ENCODE measurements at places on chromosomes 6 and 20.

DNA sequence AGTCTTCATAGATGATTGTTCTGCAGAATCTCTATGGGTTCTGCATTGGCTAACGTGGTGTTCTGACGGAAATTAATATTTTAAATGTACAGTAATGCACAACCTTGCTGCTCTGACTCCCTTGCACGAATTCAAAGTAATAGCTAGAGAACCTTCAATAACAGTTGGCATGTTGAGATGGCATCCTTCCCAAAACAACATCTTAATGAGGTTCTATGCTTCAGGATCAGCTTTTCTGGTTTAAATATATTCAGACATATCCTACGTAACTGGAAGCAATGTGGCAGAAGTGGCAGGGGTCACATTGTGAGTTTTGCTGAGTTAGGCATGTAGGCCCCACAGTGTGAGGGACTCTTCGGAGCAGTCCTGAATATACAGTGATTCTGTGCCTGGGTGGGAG is 25.7 kb downstream of the DSE start:
- no peak for DNase-seq

DNA sequence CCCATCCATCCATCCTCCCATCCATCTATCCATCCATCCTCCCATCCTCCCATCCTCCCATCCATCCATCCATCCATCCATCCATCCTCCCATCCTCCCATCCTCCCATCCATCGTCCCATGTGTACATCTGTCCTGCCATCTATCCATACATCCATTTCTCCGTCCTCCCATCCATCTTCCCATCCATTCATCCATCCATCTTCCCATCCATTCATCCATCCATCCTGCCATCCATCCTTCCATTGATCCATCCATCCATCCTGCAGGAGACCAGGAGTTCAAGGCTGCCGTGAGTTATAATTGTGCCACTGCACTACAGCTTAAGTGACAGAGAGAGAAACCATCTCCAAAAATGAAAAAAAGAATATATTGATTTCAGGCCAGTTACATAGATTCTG is 356.5 kb downstream of the CDH26 start:
- DNase-seq = no peak

DNA sequence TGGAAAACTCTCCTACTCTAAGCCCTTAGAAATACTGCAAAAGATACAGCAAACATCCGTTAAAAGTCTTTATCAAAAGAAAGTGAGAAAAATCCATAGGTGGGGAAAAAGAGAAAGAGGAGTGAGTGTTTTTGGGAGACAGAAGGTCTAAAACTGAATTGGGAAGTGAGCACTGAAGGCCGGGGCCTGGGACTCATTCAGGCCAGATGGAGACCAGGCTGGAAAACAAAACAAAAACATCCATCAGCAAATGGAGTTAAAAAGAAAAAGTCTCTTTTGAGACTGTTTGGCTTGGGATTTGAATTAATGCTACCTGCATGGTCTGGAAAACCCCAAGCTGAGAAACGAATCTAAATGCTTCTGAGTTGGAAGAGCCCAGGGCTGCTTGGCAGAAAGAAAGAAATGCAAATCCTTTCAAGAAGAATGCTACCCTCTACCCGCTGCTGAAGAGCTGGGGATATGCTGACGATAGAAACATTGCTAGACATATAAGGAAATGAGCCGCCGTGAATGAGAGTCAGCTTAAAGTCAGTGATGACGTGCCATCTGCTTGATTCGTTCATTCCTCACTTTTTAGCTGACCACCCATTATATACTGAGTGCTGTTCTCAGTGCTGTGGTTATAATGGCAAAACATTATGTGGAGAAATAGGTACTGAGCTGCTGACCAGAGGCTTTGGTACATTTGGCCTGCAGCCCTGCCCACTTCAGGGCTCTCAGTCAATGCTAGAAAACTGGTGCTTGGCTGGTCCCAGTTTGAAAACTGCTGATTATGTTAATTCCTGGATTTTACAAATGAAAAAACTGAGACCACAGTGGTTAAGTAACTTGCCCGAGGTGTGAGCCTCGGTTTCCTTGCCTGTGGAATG is 28.0 kb upstream of the TULP4 start:
- DNase-seq = peak; percentile 96

GRCh38 chr6:37256692-37257319 is 766 bp upstream of the TBC1D22B start:
- peak; percentile 28 for DNase-seq

GRCh38 chr20:1660246-1660645 is 2.7 kb upstream of the SIRPG start:
- DNase-seq = no peak

All from fibroblast of upper back skin (primary cell).